NAMALWA (cell line): ENCODE measurements at places on chromosomes 3 and 15.

DNA sequence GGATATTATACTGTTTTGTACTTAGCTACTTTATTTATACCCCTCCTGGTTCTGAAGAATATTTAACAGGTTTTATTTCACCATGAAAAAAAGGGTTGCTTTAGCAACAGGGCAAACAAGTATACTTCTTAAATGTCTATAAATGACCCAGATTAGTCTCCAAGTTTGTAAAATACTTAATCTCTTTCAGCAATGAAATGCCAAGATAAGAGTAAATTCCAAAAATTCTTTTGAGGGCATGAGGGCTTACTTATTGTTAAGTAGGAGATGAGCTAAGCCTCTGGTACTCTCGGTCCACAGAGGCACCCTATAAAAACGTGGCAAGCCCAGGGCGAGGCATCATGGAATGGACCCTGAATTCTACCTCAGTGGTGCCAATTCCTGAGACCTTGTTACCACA, 264.8 kb upstream of the NSMCE3 start:
- DNase-seq: no peak

- DNase-seq: no peak
Measured at GRCh38 chr15:29867241-29868000, 45.2 kb upstream of the TJP1 start.

DNA sequence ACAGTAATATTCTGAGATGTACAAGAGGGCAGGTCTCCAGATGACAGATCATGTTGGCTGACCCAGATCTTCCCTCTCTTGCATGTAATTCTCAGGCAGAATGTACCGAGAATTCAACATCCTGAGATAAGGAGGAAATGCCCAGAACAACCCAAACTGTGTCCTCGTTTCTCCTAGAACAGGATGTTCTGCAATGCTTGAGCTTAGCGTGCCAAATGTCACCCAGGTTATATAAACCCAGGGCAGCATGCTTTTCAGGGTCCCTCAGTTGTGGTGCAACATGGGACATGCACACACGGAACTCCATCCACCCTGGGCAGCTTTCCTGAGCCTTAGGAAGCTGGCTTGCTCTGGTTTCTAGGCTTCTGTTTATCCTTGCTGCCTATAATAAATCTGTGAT, 102.1 kb upstream of the CMC1 start:
- no peak for DNase-seq

- no peak for DNase-seq
Measured at GRCh38 chr15:38625886-38626285, 61.3 kb upstream of the RASGRP1 start.

- no peak for DNase-seq
Measured at GRCh38 chr15:29570948-29571791, 251.1 kb downstream of the TJP1 start.

DNA sequence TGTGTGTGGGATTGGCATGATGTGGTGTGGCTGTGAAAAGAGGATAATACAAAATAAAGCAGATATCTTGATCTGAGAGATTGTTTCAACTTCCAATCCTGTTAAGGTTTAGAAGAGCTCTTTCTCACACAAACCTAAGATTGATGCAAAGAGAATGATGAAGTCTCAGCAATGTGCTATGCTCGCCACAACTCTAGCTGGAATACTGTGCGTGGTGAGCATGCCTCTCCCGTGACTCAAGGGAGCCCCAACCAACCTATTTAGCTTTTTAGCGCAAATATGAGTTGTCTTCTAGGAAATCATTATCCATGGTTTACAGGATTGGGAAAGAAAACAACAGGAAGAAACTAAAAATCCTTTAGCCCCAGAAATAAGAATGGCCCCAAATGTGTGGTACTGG, 28.5 kb downstream of the BTLA start:
- DNase-seq: no peak

DNA sequence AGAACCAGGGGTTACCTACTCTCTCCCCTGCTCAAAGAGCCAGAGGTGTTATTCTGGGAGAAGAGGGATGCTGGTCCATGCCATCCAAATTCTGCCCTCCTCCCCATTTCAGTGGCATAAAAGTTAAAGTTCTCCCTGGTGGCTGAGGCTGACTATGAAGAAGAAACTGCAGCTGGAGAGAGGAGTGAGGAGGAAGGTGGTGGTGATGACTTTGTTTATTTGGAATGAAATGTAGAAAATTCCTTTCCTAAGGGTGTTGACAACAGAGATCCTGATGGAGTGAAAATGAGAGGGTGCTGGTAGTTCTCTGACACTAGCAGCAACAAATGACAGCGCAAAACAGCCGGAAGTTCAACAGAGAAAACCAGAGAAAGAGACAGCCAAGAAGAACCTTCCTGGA, 100.4 kb downstream of the PCCB start:
- no peak for DNase-seq

GRCh38 chr3:14461006-14461747, 58.8 kb downstream of the SLC6A6 start:
- DNase-seq: no peak

DNA sequence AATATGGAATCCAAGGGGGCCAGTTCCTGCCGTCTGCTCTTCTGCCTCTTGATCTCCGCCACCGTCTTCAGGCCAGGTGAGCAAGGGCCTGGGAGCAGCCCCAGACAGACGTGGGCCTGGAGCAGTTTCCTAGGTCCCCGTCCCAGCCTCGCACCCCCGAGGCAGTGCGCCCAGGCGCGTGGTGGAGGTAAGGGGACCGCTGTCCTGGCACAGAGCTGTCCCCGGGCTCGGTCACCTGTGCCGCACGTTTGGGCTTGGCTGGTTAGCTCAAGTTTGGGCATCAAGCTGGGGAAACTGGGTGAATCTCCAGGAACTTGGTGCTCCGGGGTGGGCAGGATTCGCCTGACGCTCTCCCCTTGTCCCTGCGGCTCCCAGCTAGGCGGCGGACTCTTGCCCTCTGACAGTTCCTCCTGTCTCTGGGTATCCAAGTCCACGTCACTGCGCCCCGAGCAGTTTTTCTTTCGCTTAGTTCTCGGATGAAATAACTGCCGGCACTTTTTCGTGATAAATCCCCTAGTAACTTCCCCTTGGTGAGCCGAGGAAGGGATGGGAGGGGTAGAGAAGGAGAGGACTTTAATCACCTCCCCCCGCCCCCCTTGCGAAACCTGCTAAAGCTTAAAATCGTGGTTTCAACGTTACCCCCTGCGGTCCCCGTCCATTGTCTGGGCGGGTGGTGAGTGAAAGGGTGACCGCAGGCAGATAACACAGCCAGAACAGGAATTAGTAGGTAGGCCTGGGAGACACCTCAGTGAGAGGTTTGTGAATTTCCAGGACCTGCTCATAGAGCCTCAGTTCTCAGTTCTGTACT, 901 bp downstream of the ALCAM start:
- peak; percentile 57 for DNase-seq

- DNase-seq: no peak
Measured at GRCh38 chr3:113585720-113586119, 53.4 kb downstream of the SIDT1 start.

- DNase-seq: no peak
Measured at GRCh38 chr3:155019575-155019974, 60.5 kb upstream of the MME start.

GRCh38 chr3:124995460-124995994, 60.3 kb downstream of the HEG1 start:
- peak; percentile 70 for DNase-seq

DNA sequence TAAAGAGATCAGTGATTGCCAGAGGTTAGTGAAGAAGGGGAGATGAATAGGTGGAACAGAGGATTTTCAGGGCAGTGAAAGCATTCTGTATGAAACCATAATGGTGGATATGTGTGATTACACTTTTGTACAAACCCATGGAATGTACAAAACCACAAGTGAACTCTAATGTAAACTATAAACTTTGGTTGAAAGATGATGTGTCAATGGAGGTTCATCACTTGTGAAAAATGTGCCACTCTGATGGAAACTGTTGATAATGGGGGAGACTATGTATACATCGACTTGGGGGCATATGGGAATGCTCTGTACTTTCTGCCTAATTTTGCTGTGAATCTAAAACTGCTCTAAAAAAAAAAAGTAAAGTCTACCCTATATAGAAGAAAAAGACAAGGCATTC, 68.7 kb upstream of the ARHGEF3 start:
- no peak for DNase-seq

- DNase-seq: no peak
Measured at GRCh38 chr3:138439646-138440045, 5.2 kb downstream of the ESYT3 start.

DNA sequence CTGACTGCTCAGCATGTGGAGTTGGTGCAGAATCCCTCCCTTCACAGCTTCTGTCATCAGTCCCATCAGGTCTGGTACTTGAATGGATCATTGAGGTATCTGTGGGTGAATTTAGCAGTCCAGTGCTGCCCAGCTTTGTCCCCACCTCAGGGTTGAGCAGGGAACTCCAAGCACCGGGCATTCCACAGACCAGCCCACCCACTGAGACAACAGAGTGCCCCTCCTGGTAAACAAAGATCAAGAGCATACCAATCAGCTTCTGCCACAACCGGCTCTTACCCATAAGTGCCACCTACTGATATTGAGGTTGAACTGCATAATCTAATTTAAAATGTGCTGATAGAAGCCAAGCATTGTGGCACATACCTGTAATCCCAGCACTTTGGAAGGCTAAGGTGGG, 57.1 kb upstream of the FXR1 start:
- peak; percentile 43 for DNase-seq

DNA sequence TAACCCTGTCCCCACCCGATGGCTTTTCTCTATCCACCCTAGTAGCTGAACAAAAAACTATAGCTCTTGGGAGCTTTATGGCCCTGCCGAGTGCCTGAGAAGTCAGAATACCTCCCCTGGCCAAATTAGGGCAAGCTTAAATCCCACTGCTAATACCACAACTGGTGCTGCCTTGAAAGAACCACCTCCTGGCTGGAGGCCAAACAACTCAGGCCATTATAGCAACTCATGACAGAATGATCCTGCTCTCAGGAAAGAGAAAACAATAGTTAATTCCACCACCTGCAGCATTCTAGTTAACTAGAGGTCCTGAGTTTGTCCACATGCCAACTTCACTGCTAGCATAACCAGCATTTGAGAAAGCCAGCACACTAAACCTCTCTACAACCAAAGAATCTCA, 123.2 kb downstream of the RTP4 start:
- no peak for DNase-seq

DNA sequence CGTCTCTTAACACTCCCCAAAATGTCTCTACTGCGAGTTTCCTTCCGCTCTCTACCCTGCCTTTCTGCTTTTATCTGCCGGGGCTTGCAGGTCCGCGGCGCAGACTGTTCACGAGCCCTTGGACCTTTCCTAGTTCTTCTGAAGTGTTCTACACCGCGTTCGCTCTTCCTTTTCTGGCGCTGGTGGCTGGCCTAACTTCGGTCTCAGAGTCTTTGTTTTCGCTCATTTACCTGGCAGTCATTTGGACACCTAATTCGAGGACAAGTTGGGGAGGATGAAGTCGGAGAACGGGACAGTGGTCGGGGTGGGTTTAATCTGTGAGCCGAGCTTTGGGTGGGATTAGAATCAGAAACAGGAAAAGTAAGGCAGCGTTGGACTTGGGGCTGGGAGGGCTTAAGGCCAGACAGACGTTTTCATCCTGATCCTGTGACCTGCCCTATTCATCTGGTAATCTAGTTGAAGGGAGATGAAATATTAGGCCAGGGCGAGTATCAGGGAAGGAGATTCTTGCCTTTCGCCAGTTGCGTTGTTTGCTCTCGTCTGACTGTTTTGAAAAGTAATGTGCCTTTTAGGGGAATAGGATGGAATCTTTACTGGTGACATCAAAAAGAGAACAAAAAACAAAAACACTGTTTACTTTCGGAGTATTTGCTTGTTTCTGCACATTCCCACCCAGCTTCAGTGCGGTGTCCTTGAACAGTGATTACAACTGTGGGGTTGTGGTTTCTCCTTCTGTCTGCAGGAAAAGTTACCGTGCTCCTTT, 1.8 kb downstream of the DIPK2A start:
- DNase-seq: peak; percentile 94

DNA sequence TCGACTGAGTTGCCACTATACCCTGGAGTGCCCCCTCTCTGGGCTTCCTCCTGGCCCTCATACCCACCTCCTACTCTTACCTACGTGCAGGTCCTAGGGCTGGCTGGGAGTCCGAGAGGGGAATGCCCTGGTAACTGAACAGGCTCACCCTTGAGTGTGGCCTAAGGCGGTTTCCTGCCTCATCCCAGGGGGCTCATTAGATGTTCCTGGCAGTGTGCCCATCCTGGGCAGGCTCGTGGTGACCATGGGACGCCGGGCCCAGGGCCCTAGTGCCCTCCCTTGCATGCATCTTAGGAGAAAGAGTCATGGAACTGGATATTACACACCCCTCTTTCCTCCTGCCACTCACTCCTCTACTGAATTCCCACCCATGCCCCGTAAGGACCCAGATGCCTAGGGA, 2.8 kb downstream of the SEMA4B start:
- DNase-seq: no peak

DNA sequence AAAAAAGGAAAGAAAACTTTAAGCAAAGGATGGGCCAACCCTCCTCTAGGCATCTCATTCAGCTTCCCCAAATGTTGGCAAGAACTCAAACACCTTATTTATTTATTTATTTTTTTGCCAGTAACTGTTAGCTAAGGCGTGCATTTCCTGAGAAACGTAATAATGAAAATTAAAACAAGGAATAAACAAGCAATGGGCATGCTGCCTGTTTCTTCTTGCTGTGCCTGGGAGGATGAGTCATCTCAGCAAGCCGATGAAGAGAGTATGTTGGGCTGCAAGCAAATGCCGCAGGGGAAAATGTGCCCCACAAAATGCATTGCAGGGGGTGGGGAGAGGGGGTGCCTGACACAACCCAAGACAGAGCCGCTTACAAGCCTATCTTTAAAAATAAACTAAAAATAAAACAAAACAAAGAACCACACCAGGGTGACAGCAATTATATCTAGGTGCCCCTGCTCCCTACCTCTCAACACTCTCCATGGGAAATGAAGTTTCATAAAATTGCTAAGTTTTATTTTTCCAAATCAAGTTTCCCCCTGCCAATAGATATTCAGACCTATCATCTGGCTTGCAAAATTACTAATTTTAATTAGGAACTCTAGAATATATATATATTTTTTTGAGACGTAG, 40.3 kb downstream of the EIF4E3 start:
- DNase-seq: no peak
